CD8-positive, alpha-beta memory T cell (primary cell): ENCODE measurements at places on chromosomes 13 and 19. TPM values are rescaled to one million over a fixed set of nuclear protein-coding genes. Genes with fewer than 3 reads are reported as not detected.

DNA sequence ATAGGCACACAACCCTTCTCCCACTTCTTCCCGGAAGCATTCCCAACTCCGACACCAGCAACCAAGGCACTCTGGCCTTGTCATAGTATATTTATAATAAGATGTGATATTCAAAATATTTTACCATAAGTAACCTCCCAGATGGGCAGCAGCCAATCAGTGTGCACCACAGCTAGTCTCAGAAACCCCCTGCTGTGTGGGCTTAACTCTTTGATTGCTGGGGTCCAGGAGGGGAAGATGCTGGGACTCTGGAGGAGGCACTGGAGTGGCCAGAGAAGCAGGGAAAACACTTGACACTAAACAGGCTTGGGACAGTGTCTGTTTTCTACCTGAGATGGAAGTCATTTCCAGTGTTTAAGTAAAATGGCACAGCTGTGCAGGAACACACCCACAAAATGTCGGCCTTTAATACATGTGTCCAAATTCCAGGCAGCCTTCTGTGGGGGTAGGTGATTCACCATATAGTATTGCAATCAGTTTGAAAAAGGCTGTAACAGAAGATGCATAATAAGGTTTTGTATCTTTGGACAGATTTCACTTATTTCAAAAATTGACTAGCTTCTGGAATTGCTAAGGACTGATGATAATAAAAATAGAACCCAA is 100.7 kb downstream of the MBNL2 start:
- no peak overlapping the region for H3K27ac ChIP-seq
- DNase-seq = no peak
- no peaks in the 10 kb centered on the region for H3K4me1 ChIP-seq
- no peaks in the 10 kb centered on the region for H3K27me3 ChIP-seq

DNA sequence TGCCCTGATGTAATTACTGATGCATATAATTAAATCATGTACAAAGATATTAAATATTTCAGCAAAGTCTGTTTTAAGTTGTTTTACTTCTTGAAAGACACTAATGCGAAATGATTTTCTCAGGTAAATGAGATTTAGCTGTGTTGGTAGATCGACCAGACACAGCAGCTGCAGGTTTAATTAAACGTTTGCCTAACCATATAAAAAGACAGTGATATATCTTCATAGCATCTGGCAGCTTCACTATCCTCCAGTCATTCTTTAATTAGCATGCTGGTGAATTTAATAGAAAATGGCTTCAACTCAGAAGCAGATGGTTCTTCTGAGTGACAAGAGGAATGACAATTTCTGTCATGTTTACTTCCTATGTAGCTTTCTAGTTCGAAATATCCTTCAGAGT is 69.3 kb downstream of the NHLRC3 start:
- peaks cover 5% of the 10 kb centered on the region for H3K27me3 ChIP-seq
- no peaks in the 10 kb centered on the region for H3K4me1 ChIP-seq
- DNase-seq = no peak
- H3K4me3 ChIP-seq = no peak overlapping the region

- DNase-seq = no peak
- no peak overlapping the region for H3K27ac ChIP-seq
- H3K4me3 ChIP-seq = no peak overlapping the region
- H3K36me3 ChIP-seq = no peaks in the 10 kb centered on the region
- no peaks in the 10 kb centered on the region for H3K4me1 ChIP-seq
- H3K27me3 ChIP-seq = no peaks in the 10 kb centered on the region
Observed at GRCh38 chr13:23690668-23691067, 120.5 kb downstream of the TNFRSF19 start.

ZNF625 gene
- total RNA-seq = 3.3 TPM

RASL11A gene
- total RNA-seq = 6.3 TPM

PAK4 gene
- total RNA-seq = 21.3 TPM

ZNF850 gene
- 6.9 TPM for total RNA-seq
